ENCODE measurements at places on chromosomes 3 and 15.

DNA sequence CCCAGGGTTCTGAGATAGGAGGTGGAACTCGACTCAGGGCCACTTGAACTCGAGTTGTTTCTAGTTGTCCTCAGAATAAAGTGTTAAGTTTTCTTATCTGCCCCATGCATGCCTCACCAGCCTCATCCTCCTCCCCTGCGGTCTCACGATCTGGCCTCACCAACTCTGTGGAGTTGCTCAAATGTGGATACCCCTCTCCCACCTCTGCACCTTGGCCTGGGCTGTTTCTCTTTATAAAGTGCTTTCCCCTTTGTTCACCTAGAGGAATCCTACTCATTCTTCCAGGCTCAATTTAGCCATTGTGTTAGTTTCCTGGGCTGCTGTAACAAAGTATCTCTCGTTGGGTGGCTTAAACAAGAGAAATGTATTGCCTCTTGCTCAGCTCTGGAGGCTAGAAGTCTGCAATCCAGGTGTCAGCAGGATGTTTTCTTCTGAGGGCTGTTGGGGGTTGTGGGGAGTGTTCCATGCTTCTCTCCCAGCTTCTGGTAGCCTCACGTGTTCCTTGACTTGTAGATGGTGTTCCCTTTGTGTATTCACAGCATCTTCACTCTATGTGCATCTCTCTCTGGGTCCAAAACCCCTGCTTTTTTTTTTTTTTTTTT is 100.7 kb downstream of the MEX3B start:
- DNase-seq = no peak

DNA sequence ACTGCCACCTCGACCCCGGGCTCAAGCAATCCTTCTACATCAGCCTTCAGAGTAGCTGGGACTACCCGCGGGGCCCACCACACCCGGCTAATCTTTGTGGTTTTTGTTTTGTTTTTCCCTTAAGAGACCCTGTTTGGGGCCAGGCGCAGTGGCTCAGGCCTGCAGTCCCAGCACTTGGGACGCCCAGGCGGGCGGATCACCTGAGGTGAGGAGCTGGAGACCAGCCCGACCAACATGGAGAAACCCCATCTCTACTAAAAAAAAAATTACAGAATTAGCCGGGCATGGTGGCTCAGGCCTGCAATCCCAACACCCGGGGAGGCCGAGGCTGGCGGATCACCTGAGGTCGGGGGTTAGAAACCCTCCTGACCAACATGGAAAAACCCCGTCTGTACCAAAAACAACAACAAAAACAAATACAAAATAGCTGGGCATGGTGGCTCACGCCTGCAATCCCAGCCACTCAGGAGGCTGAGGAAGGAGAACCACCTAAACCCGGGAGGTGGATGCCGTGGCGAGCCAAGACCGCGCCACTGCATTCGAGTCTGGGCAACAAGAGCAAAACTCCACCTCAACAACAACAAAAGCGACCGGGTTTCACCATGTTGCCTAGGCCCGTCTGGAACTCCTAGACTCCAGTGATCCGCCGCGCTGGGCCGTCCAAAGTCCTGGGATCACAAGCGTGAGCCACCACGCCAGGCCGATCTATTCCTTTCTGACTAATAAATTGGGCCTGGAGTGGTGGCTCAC is 8.1 kb upstream of the FAN1 start:
- no peak for DNase-seq

GRCh38 chr15:98787936-98788757 is 139.8 kb downstream of the IGF1R start:
- DNase-seq = peak; percentile 20

- no peak for DNase-seq
Observed at GRCh38 chr3:105324951-105325350, 41.8 kb upstream of the ALCAM start.

GRCh38 chr3:38556640-38557358 is 60.7 kb downstream of the EXOG start:
- DNase-seq = peak; percentile 32

DNA sequence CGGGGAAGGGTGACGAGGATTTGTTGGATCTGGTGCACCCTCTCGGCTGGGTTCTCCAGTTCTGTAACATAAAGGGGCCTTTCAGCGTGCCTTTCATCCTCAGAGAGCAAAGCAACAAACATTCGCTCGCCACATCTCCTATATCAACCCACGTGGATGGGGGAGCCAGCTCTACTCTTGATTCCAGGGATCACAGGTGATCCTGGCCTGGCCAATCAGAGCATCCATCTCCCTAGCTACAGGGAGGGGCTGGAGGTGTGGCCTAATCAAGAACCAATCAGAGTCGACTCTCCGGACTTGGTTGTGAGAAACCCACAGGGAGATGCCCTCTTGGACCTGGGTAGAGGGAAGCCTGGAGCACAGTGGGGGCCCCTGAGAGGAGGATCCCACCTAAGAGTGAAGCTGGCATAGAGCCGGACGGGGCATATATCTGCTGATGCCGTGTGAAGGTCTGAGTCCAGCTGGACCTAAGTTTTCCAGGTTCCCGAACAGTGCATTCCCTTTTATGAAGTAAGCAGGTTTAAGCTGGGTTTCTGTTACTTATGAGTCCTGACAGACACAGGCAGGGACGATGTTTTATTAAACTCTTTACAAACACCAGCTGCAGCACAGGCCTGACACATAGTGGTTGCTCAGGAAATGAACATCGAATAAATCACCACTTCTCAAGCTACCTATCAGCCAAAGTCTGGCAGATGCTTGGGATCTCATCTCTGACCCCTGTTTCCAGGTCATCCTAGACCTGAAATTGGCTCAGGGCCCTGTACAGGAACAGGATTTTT is 50.7 kb upstream of the RAD18 start:
- DNase-seq = no peak

- DNase-seq = no peak
Observed at GRCh38 chr3:55648591-55649318, 161.6 kb upstream of the WNT5A start.

GRCh38 chr15:71505962-71506361 is 304.4 kb upstream of the NR2E3 start:
- no peak for DNase-seq

DNA sequence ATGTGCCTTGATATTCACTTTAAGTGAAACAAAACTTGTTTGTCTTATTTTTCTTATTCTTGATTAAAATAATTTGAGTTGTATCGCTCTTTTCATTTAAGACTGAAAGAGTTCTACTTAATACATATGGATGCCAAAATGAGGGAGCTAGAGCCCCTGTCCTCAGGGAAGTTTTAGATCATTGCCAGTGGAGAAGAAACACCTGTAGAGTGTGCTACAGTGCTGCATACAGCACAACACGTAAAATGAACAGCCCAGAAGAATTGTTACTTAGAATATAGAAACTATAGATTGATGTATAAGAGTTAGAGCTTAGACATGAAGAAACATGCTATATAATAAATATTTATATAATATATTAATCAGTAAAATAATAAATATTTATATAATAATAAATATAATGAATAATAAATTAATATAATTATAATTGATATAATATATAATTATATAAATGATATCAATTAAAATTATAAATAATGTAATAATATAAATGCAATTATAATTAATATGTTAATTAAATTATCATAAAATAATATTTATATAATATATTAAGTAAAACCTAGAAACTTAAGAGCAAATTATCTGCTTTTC is 1234.7 kb downstream of the ROBO2 start:
- no peak for DNase-seq

DNA sequence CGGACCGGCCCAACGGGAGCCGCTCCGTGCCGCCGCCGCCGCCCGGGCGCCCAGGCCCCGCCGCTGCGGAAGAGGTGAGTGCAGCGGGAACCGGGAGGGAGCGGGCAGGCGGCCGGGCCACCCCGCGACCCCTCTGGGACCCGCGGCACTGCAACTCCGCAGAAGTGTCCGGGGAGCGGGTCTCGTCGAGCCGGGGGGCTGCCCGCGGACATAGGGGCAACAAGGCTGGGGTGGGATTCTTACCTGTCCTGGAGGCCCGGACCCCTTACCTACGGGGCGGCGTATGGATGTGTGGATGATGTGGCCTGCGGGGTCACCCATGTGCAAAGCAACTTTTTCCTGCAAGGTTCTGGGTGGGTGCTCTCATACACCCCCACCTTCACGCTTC is 361 bp downstream of the SEMA3F start:
- no peak for DNase-seq

DNA sequence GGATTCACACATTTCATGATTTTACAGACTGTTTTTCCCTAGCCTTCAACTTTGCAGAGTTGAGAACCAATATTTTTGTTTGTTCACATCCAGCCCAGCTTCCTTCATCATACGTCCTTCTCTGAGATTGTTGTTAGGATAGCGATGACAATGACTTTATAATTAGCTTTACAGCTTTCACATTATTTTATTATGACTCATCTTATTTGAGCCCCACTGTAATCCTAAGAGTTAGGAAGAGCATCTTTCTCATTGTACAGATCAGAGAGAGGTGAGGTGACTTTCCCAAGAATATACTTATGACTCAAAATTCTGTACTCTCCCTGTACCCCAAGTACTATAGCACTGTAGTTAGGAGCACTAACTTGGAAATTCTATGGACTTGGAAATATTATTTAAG is 156.1 kb downstream of the ALDH1A2 start:
- no peak for DNase-seq

DNA sequence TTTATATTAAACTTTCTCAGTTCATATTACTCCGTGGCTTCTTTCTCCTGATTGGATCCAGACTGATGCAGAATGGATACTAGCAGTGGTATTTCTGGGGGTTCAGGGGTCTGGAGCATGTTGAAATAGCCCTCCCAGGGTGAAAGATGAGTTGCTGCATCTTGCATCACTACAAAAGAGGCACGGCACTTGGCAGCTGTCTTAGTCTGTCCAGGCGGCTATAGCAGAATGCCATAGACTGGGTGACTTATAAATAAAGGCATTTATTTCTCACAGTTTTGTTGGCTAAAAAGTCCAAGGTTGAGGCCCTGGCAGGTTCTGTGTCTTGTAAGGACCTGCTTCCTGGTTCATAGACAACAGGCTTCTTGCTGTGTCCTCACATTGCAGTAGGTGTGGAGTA is 660 bp upstream of the BCL2L10 start:
- no peak for DNase-seq

GRCh38 chr3:45798034-45798433 is 1.7 kb upstream of the SLC6A20 start:
- DNase-seq = no peak

DNA sequence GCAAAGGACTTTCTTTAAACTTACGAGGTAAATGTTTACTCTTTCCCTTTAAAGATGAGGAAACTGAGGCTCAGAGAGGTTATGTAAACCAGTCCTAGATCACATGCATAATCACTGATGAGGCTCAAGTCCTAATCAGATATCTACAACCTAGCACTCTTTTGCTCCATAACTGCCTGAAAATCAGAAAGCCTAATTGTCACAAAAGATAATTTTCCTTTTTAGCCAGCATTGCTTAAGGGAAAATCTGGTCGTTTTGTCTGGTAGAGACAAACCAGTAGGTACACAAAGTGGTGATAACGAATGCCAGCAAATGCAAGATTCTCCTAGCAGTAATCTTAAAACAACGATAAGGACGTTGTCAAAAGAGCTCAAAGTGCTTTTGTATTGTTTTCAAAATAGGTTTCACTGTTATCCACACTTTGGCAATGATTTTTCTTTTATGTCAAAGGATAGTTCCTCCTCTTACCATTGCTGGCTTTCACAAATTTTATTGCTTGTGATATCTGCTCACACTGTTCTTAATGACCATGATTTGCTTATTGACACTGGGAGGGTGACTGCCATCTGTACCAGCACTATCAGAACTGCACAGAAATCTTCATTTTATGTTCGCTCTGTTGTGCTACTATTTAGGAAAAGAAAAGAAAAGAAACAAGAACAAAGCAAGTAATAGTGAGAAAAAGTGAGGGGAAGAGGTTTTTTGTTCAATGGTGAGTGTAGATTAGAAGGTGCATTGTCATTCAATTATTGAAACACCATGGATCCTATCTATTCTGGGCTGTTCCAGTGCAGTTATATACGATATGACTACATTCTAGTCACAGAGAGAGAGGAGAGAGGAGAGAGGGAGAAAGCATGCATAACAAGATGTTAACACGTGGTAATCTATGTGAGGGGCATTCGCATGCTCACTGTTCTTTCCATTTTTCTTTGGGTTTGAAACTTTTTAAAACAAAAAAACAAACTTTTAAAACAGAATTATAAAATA is 13.7 kb downstream of the IQCH start:
- no peak for DNase-seq

GRCh38 chr3:186458306-186459107 is 85.7 kb downstream of the CRYGS start:
- DNase-seq = no peak

GRCh38 chr3:72756900-72757299 is 91.3 kb downstream of the SHQ1 start:
- no peak for DNase-seq

DNA sequence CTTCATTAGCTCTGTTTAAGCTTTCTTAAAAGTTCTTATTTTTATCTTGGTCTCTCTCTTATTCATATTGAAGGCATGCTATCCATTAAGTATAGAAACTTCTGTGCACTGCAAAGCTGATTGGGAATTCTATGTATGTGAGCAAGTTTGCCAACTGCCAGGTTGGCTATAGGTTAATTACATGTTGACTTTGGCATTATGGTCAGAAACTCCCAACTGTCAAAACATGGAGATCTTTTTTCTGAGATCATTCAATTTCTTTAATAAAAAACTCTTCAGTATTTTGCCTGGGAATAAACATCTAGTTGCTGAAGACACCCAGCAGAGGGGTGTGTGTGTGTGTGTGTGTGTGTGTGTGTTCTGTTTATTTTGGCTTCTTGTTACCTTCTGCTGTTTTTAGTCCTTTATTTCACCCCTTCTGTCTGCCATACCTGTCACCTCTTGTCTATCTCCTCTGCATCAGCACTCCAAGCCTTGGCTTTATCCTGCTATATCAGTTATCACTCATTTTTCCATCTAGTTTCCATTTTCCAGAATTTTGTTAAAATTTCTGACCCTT is 1.3 kb upstream of the ARL14 start:
- DNase-seq = no peak

DNA sequence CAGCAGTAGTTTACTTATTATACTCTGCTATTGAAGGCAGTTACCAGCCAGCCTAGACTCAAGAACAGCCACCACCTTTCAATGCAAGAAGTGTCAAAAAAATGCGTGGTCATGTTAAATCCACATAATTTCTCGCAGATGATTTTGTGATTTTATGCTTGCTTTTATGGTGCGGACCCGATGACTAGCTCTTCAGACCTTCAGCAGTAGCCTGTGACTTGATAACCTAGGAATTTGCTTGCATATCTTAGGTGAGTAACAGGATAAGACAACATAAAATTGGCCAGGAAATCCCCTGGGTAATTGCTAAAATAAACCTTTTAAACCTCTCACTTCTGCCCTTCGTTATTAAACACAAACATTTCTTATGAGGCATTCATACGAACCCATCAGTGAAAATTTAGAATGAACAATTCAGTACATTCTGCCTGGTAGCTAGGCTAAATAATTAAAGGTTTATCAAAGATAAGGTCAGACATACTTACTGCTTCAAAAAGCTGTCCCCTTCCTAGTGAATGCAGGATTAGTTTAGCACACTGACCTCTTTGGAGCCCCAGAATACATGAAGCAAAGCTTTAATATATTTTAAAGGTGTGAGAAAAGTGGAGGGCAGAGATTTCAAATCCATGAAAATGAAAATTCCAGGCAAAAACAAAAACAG is 798.8 kb downstream of the OTOL1 start:
- no peak for DNase-seq

GRCh38 chr15:60975952-60976351 is 253.2 kb downstream of the RORA start:
- DNase-seq = no peak

All from ureter (tissue), 1 donor.